ENCODE measurements at places on chromosomes 2 and 18.
A peak's percentile ranks its signal among the peaks of the same experiment; 100 is the strongest.

DNA sequence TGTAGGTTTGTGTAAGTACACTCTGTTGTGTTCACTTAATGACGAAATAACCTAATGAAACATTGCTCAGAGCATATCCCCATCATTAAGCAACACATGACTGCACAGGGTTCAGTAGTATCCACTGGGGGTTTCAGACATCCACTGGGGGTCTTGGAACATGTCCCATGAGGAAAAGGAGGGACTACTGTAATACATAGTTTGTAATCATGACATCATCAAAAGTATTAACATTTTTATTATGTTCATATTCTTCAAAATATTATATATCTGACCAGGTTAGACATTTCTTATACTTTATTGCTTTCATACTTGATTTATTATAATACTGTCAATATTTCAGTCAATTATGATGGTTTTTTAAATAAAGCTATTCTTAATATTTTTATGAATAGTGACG is 54.4 kb upstream of the EMILIN2 start:
- no peak for DNase-seq

- peak; percentile 8 for DNase-seq
Observed at GRCh38 chr18:55982992-55983391, 395.0 kb upstream of the TCF4 start.

DNA sequence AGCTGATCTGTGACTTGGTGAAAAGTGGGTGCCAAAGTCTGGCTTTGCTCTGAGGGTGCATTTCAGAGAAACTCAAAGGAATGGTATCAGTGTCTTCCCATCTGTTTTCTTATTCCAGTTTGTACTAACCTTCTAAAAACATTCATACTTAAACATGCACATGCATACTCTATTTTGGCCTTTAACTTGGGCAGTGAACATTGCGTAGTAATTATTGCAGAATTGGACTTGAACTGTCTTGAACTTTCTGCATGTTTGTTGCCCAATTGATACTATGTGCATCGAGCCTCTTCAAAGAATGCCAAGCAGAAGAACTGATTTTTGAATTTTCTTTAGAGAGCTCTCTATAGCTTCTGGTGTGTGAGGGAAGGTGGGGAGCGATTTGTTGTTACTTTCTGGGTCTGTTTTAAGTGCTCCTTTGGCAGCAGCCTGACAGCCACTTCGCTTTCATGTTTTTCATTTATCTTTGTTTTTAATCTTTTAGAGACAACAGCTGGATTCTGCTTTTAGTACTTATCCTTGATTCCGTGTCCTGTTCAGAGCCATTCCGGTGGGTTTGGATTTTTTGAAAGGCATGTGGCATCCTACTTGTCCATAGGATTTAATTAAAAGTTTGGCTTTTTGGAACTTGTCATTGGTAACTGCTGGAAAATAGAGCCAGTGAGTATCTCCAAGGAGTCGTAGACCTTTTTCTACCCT is 159.2 kb downstream of the RAPGEF4 start:
- no peak for DNase-seq

DNA sequence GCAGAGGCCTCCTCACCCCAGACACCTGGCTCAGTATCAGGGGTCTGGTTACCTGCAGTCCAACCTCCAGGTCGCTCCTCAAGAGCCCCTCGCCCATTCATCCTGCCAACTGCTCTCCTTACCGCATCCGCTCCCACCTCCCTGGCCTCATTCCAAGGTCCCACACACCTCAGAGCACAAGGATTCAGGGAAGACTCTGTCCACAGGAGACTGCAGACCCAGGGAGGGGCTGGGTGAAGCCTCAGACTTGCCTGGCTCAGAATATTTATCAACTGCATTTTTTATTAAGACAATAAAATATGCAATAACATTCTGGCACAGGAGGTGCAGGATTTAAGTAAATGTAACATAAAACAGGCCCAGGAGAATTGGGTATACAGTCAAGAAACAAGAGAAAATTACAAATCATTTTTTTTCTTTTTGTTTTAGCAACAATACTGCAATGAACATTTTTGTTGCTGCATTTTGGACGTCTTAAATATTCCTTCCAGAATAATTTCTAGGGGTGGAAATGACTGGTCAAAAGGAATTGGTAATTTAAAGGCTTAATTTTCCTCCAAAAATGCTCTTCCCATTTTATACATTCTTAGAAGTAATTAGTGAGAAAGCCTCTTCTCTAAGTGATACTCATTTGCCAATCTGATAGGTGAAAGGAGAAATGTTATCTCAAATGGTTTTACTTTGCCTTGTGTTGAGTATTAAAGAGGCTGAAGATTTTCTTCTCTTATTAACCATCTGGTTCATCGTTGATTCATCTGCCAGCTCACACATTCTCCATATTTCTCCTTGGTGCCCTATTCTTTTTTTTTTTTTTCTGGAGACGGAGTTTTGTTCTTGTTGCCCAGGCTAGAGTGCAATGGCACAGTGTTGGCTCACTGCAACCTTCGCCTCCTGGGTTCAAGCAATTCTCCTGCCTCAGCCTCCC is 42.5 kb downstream of the TEX44 start:
- DNase-seq, result no peak

DNA sequence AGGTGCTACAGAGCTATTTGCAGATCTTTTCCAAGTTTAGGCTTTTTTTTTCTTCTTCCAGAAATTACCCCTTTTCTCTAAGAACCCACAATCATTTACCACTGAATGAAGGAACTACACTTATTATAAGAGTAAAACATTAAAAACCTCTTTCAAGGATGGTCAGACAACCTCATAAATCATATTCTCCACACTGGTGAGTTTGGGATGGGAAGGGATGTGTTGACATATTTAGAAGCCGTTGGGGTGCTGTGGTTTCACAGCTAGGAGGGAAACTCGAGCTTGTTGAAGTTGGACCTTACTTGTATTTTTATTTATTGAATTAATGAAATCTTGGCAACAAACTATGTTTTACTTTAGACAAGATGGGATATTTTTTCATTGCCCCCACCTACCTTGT is 289.4 kb upstream of the MEIS1 start:
- no peak for DNase-seq
